Cortex of kidney (tissue), 1 donor: ENCODE measurements at places on chromosomes 2 and 18.

DNA sequence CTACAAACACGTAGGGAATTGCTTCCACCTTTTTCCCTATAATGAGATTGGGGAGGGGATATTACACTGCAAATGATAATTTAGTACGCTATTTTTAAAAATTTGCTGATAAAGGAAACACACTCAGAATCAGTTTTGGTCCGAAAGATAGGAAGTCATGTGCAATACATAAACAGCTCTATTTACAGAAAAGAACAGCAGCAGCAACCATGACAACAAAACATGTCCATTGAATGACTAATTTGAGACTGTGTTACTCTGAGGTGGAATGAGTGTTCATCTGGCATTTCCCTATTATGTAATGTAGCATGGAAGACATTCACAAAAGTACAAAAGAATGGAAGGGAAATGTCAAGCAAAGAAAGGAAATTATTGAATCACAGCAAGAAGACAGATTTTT is 337.2 kb downstream of the NBAS start:
- no peak for DNase-seq

- no peak for DNase-seq
Measured at GRCh38 chr2:18474700-18475099, 85.8 kb downstream of the RDH14 start.

GRCh38 chr18:42264497-42264896 is 309.5 kb downstream of the PIK3C3 start:
- DNase-seq: no peak

DNA sequence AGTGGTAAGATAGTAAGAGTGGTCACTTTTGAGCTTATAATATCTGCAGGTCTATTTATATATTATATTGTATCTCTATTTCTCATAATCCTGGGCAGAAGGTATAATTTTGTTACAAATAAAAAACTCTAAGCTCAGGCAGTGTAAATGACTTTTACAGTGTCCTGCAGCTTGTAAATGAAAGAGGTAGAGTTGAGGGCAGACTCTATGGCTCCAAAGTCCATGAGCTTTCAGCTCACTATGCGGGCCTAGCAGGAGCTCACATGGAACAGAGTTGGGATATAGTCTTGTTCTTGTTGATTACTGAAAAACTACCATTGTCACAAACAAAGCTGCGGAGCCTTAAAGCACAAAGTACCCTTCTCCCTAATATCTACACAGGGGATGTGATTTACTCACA is 361.4 kb downstream of the LNPK start:
- DNase-seq: no peak

- no peak for DNase-seq
Measured at GRCh38 chr2:241224018-241224850, 35.8 kb downstream of the ANO7 start.

DNA sequence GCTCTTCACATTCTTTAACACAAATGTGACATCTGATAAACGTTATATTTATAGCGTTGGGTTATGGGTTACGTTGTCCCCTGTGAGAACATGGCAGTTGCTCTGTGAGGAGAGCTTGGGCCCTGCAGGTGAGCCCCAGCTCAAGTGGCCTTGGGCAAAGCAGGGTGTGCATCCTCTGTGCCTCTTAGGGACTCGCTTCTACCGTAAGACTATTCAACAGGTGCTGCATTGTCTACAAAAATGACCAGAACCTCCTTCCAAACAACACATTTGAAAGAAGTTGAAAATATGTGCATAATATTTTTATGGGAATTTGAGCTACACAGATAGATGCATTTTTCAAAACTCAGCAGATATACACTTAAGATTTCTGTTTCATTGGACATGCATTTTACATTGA is 16.4 kb upstream of the CHMP1B start:
- no peak for DNase-seq

DNA sequence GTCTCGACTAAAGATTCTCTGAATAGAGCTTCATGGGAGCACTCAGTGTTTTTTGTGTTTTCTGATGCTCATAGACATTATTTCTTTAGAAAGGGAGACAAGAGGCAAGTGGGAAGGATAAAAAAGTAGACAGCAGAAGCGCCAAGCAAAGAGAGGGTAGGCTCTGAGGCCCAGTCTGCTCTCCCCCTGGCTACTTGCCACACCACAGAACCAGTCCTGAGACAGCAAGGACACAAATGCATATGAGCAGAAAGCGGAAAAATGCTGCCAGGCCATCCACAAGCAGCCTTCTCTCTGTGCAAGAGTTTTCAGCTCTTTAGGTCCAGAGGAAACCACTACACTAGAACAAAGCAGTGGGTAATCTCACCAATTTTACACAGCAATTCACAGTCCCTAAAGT is 285.4 kb downstream of the ZNF521 start:
- DNase-seq: no peak

- DNase-seq: no peak
Measured at GRCh38 chr18:62379051-62379450, 53.9 kb downstream of the TNFRSF11A start.

DNA sequence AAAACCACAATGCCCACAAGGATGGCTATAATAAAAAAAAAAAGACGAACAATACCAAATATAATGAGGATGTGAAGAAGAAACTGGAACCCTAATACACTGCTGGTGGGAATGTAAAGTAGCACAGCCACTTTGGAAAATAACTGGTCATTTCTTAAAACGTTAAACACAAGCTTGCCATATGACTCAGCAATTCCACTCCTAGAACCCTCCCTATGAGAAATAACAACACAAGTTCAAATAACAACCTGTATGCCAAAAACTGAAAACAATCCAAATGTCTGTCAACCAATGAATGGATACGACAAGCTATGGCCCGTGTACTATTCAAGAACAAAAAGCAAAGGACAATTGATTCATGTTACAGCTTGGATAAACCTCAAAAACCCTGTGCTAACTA is 7.0 kb upstream of the ALPK2 start:
- DNase-seq: no peak

DNA sequence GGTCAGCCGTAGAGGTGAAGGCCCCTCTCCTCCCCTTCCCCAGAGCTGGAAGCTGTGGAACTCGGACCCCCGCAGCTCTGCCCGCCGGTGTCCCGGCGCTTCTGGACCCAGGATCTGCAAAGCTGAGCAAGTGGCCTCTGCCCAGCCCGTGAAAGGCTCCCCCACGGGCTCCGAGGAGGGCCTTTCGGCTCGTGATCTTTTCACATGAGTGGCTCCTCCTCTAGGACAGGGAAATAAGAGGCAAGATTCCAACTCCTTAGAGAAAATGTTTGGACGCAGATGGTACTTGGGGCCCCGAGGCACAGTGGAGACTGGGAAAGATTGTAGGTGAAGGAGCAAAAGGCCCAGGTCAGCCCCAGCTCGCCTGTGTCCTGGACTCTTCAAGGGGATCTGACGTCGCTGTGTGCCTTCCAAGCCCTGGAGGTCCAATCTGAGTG is 48.2 kb upstream of the SP3 start:
- peak; percentile 46 for DNase-seq

GRCh38 chr2:188848887-188849435 is 125.2 kb upstream of the COL3A1 start:
- no peak for DNase-seq

- DNase-seq: no peak
Measured at GRCh38 chr2:96484091-96484490, 21.1 kb downstream of the NEURL3 start.

GRCh38 chr2:176461809-176462670 is 192.8 kb downstream of the MTX2 start:
- DNase-seq: no peak

DNA sequence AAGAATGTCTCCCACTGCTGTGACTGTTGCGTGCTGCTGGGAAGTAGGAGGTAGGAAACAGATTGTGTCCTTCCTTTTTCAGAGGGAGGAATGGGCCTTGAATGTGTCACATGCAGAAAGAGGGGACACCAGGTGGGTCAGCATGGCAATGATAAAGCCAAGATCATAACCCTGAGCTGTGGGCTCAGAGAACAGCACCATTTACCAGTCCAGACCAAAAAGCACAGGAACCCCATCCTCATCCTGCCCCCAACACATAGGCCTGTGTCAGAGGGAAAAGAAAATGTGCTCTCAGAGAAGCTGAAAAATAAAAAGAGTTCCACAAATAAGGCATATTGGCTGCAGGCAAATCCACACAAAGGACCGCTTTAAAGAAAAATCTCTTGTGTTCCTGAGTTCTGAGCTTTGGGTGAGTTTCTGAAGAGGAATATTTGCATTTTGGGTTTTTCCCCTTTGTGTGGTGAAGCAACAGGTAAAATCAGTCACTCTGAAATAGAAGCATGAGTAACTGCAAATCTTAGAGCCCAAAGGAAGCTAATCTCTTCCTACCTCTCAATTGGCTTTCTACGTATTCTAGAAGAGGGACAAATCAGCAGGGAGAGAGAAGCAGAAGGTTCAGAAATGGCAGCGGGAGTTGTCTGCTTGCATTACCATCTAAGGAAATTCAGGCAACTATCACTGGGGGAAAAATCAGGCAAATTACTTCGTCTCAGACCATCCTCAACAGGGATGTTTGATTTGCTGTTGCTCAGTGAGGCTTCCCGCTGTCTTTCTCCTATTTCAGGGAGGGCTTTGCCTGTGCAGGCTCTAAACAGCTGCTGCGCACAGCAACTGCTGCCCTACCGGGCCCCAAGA is 106.8 kb downstream of the BCL11A start:
- DNase-seq: no peak

- DNase-seq: no peak
Measured at GRCh38 chr18:9719421-9719981, 11.4 kb downstream of the RAB31 start.
